Adipocyte (in vitro differentiated cells): ENCODE measurements at places on chromosomes 16 and 17.

DNA sequence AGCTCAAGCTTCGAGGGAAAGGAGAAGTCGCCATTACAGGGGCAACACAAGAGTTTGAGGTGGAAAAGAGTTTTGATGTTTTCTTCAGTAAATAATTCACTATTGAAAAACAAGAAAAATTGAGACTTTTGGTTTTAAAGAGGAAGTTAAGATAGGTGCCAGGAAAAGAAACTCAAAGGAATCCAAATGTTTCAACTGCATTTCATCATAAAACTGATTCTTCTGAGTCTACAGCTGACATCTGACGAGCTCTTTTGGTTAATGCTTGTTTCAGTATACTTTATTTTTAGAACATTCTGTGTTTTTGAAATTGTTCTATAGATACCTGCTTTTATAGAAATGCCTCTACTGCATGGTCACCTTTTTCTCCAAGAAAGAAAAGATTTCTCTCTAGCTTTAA lies 54.0 kb downstream of the ERN1 start:
- DNase-seq = peak; percentile 67

- DNase-seq = no peak
Observed at GRCh38 chr17:5919089-5919488, 151.1 kb upstream of the WSCD1 start.

DNA sequence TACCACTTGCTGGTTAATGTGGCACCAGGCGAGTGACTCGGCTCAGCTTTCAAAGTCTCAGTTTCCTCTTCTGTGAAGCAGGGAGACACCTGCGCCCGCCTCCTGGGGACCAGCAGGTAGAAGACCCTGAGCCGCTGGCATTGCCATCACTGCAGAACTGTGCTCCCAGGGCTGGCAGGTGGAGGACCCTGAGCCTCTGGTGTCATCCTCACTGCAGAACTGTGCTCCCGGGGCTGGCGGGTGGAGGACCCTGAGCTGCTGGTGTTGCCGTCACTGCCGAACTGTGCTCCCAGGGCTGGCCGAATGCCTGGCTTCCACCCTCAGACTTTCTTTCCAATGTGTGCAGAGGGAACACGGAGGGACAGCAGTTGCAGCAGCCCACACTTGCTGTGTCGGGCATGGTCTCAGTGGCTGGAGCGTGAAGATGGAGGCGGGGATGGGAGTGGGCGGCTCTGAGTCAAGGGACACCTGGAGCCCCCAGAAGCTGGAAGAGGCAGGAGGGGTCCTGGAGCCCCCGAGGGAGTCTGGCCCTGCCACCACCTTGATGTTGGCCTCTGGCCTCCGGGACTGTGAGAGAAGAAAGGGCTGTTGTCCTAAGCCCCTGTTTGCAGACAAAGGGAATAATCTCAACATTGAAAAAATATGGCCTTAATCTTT lies 75.8 kb upstream of the METTL9 start:
- no peak for DNase-seq

DNA sequence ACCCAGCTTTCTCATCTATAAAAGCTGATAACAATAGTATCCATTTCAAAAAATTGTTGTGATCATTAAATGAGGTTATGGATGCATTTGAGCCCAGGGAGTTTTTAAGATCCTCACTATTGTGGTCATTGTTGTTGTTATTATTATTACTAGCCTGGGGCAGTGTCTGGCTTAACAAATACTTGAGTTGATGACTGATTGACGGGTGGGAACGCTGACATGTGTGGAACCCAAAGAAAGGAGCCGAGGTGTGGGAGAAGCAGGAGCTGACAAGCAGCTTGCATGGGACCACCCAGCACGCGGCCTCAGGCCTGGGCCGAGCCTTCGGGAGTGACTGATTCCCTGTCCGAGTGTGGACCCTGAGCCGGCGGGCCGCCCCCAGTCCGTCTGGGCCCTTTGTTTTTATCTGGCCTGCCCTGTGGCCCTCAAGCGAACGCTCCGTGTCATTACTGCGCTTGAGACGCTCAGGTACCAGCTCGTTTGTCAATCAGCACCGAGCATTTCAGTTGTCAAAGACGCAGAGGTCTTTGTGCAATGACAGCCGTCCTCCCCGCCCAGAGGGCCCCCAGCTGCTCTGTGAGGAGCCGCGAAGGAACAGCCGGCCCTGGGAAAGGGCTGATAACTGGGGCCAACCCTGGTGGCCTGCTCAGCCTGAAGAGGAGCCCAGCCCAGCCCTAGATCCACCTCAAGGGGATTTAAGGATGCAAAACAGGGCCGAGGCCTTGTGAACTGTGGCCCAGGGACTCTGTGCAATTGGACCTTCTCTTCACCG lies 132.9 kb upstream of the FOXF1 start:
- no peak for DNase-seq

GRCh38 chr16:81936209-81937000 lies 74.9 kb downstream of the SDR42E1 start:
- DNase-seq = no peak

- no peak for DNase-seq
Observed at GRCh38 chr16:79687249-79688130, 87.0 kb upstream of the MAF start.

GRCh38 chr16:22732400-22732799 lies 81.6 kb upstream of the HS3ST2 start:
- DNase-seq = no peak

DNA sequence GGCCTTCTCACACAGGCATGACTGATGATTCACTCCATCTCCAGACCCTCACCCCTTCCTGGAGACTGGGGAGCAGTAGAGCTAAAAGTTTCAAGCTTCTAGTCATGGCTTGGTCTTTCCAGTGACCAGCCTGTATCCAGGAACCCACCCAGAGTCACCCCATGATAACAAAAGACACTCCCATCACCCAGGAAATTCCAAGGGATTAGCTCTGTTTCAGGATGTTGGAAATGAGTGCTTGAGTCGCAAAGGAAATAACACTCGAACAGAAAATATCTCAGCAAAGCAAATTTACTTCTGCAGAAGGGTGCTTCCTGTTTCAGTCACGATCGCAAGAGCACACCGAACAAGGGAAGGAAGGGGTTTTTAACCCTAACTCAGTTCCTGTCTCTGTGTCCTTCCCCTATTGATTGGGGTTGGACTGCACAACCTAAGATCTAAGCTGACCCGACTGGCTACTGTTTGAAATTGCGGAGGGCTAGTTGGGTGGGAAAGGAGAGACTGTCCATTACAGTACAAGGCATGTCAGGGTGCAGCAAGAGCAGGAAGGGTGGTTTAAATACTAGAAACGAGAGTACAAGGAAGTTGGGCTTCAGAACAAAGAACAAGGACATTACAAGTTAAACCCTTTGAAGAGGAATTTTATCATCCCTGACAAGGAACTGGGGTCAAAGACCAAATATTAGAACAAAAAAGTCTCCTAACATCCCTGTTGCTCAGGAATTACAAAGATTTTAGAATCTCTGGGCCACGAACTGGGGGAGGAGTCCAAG lies 224.4 kb upstream of the CACNG5 start:
- DNase-seq = no peak

- DNase-seq = no peak
Observed at GRCh38 chr17:70295329-70295728, 126.0 kb downstream of the KCNJ2 start.

DNA sequence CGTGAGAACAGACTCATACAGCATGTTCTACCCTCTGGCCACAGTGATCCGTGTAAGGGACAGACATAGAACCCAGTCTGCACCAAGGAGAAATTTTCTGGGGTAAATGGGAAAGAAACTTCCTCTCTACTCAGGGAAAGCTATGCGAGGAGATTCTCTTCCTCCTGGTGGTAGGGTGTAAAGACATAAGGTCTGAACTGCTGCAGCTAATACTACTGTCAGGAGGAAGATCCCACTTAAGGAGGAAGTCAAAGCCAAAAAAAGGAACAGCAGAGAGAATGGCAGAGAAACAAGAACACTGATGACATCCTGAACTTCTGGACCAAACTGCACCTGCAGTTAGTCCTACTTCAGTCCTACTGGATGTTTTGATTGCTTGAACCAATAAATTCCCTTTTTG lies 7.1 kb upstream of the TM4SF5 start:
- DNase-seq = no peak

- no peak for DNase-seq
Observed at GRCh38 chr16:47979164-47979520, 176.7 kb downstream of the ABCC12 start.

DNA sequence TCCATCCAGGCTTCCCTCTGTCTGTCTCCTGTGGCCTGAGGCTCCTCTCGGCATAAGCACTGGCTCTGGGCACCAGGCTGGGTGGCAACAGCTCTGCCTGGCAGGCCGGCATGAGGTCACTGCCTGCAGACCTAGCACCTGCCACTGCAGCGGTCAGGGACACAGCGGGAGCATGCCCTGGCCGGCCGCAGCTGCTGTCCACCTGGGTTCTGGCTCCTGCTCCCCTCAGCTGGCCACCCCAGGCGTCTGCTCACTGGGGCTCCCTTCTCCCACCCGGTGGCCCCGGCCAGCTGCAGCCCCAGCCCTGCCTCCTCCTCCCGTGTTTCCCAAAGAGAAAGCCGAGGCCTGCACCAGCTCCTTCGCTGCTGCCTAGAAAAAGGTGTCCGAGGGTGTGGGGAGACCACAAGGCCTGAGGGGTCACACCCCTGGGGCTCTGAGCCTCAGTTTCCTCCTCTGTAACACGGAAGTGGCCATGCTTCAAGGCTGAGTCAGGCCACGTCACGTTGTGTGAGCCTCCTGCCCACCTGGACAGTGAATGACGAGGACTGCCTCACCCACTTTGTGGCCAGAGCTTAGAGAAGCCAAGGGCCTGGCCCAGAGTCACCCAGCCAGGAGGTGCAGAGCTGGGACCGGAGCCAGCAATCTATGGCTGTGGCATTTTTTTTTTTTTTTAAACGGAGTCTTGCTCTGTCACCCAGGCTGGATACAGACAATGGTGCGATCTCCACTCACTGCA lies 6.7 kb downstream of the NTHL1 start:
- DNase-seq = no peak

DNA sequence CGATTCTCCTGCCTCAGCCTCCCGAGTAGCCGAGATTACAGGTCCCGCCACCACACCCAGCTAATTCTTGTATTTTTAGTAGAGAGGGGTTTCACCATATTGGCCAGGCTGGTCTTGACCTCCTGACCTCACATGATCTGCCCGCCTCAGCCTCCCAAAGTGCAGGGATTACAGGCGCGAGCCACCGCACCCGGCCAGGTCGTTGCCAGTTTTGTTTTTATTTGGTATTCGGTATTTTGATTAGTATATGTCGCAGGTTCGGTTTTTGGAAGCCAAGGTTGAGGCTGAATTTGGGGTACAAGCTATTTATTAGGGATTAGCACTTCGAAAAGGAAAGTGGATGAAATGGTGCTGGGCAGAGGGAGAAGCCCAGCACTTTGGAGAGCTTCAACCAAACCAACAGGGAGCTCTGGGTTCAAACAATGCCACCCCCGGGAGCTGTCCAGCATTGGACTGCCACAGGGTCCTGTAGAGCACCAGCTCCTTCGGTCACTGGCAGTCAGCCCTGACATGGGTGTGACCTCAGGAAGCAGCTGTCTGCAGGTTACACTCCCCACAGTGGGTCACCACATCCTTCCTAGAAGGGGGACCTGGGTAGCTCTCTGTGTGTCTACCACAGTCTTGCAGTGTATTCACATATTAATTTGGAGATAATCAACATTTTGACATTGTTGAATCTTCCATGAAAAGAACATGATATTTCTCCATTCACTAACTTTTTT lies 1.5 kb upstream of the CLEC10A start:
- DNase-seq = no peak

DNA sequence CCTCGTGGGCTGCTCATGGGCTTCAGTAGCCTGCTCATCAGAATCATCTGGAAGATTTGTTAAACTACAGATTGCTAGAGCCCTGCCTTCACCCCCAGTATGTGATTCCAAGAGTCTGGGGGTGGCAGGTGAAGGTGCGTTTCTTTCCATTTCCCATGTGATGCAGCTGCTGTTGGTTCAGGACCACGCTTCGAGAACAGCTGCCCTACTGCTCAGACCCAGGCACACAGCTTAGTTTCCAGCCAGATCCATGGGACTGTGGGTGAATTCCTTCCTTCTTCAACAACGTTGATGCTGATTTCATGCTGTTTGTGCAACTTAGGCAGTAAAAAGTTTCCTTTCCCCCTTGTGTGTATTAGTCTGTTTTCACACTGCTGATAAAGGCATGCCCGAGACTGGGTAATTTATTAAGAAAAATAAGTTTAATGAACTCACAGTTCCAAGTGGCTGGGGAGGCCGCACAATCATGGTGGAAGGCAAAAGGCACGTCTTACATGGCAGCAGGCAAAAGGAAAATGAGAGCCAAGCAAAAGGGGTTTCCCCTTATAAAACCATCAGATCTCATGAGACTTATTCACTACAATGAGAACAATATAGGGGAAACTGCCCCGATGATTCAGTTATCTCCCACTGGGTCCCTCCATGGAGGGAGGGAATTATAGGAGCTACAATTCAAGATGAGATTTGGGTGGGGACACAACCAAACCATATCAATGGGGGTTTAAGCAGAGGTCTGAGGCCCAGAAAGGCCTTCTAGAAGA lies 159.2 kb downstream of the XYLT1 start:
- DNase-seq = no peak

DNA sequence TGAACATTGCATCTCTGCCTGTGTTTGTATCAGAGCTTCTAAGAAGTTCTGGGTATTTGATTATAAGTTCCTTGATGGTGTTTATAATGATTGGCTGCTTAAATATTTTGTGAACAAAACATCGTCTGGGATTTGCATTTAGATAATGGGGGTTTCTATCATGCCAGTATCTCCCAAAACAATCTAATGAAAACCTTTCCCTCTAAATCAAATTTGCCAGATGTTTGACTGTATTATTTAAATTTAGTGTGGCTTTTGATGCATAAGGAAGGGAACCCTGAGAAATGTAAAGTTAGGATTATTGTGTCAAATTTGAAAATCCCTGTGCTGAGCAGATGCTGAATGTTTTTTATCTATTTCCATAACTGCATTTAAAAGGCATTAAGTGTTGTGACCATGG lies 159.9 kb downstream of the HS3ST3A1 start:
- no peak for DNase-seq

DNA sequence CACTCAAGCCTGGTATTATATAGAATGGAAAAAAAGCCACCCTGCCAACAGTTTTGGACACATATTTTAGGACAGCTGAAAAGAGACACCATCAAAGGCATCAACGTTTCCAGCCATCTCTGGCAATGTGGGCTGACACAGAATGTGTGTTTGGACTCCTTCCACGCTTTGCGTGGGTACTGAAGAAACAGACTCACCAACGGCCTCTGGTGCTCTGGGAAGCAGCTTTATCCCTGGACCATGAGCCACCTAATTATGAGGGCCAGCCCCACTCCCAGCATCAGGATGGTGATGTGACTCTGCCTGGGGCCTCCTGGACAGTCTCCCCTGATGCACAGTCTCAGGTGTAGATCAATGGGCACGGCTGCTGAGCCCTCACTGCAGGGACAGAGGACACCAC lies 27.9 kb downstream of the CCDC57 start:
- DNase-seq = no peak

DNA sequence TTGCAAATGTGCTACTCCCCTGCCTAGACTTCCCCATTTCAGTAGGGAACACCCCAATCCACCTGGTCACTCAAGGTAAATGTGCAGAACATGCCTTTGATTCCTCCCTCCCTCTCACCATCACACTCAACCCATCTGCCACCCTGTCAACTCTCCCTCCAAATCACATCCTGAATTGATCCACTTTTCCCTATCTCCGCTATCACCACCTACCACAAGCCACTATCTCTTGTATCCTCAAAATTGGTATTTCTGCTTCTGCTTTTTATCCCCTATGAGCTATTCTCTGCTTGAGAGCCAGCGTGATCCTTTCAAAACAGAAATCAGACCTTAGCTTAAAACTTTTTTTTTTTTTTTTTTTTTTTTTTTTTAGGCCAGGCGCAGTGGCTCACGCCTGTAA lies 5.4 kb upstream of the NOL11 start:
- no peak for DNase-seq

- DNase-seq = no peak
Observed at GRCh38 chr17:35496451-35497290, 40.8 kb downstream of the SLFN12L start.
